ENCODE measurements at places on chromosomes 16 and 17.

- DNase-seq, result no peak
Measured at GRCh38 chr16:27720731-27721530, 171.0 kb downstream of the KATNIP start.

- DNase-seq, result no peak
Measured at GRCh38 chr17:10270258-10270657, 71.9 kb upstream of the GAS7 start.

DNA sequence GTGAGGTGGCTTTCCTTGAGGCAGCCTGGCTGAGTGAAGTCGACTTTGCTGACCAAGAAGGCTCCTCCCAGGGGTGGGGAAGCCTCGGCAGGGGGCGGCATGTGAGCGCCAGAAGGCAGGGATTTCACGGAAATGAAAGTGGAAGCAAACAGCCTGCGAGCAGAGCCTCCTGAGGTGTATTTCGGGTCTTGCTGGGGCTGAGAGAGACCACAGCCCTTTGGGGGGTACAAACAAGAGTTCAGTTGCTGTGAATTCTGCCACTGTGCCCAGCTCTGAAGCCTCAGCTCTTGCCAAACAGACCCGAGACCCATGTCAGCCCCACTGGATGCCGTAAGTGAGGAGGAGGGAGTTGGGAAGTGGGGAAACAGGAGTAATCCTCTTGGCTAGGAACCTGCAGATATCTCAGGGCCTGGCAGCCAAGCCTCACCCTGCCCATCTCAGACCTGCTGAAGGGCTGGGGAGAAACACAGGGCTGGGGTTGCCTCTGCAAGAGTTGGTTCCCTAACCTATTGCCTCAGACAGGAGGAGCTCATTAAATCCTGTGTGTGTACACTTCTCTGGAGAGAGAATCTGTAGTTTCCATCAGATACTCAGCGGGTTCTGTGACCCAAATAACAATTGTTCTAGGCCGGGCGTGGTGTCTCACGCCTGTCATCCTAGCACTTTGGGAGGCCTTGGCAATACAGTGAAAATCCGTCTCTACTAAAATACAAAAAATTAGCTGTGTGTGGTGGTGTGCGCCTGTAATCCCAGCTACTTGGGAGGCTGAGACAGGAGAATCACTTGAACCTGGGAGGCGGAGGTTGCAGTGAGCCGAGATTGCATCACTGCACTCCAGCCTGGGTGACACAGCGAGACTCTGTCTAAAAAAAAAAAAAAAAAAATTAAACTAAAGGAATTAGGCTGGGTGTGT lies at the start of gene IFI35:
IFI35 (plus strand) TSS at position 146 of the 913 bp plus-strand sequence; CDS start at position 310, 164 bp downstream.
- DNase-seq, result no peak

- no peak for DNase-seq
Measured at GRCh38 chr17:41325126-41325525, 9.6 kb upstream of the KRTAP17-1 start.

GRCh38 chr17:78227455-78227916 lies 3.9 kb upstream of the TMEM235 start:
- no peak for DNase-seq

DNA sequence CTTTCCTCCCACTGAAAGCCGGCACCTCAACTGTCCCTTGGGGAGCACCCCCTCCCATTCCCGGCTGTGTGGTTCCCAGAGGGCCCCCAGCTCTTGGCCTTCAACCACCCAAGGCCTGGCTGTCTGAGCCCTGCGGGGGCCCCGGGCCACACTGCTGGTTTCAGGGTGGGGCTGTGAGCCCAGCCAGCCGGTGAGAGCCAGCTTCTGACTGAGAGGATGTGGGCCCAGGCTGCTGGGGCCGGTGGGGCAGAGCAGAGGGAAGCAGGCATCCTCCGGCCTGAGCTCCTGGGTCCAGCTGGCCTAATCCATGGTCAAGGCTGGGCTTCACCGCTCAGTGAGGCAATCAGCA lies 875 bp upstream of the LGALS3BP start:
- DNase-seq, result no peak

GRCh38 chr17:29549177-29549923 lies 17.5 kb downstream of the ABHD15 start:
- DNase-seq, result no peak

- DNase-seq, result peak; percentile 52
Measured at GRCh38 chr17:7922845-7923628, 6.6 kb downstream of the KCNAB3 start.

DNA sequence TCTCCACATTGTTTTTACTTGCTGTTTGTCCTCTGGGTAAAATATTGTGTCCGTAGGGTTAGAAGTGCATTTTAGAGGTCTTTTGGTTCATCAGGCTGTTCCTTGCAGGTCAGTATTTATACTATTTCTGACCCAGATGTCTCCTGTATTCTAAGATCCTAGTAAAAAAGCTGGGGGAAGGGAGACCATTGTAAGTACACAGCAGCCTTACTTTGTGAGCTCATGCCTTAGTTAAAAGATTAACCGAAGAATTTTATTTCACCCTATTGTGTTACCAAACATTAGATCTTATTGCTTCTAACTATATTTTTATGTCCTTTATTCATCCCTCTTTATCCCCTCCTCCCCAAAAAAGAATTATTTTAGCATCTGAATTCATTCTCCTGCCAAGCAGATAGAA lies 444.1 kb upstream of the RBFOX1 start:
- no peak for DNase-seq

- DNase-seq, result no peak
Measured at GRCh38 chr16:49275050-49275730, 6.4 kb downstream of the CBLN1 start.

GRCh38 chr16:78647491-78647890 lies 548.0 kb downstream of the WWOX start:
- no peak for DNase-seq

DNA sequence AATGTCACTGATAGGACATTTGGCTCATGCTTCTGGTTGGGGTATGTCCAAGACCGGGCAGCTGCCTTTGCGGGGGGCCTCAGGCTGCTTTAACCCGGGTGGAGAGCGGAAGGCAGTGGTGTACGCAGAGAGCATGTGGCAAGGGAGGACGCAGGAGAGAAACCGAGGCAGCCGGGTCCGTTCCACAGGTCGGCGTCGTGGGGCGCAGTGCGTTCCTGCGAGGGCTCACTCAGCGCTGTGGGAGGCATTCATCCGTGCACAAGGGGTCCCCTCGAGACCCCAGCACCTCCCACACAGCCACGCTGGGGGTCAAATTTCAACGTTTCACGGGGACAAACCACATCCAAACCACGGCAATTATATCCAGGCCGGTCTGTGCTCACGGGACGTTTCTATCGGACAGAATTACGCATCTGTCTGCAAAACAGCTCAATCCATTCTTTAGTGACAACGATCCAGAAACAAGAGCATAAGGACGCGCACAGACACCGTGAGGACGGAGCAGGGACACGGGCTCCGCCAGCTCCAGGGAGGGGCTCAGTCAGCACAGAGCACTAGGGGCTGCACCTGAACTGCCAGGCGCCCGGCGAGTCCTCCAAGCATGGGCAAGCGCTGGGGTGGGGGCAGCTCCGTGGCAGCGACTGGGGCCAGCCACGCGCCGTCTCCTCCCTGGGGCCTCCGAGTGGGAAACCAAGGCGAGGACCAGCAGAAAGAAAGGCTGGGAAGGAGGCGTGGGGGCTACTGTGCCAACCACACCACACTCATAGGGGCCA lies 108.4 kb upstream of the METRNL start:
- no peak for DNase-seq

- peak; percentile 21 for DNase-seq
Measured at GRCh38 chr17:879546-880442, 97.6 kb downstream of the MRM3 start.

GRCh38 chr17:57856792-57857620 lies 7.2 kb upstream of the MRPS23 start:
- no peak for DNase-seq

DNA sequence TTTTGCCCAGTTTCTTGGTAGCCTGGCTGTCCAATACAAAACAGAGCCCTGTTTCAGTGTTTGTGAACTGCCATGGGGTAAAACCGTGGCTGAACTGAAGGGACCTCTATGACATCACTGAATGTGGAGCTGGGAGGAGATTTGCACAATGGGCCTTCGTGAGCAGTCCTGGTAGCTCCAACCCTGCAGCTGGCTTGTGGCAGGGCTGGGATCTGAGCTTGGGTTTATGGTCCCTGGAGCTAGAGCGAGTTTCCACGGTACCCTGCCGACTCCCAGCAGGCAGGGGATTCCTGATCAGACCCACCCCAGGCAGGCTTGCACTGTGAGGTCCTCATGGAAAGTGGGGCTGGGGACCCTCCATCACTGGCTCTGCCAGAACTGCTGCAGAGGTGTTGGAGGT lies 247.0 kb downstream of the GSG1L start:
- no peak for DNase-seq

- no peak for DNase-seq
Measured at GRCh38 chr17:34733333-34733732, 154.0 kb downstream of the TMEM132E start.

DNA sequence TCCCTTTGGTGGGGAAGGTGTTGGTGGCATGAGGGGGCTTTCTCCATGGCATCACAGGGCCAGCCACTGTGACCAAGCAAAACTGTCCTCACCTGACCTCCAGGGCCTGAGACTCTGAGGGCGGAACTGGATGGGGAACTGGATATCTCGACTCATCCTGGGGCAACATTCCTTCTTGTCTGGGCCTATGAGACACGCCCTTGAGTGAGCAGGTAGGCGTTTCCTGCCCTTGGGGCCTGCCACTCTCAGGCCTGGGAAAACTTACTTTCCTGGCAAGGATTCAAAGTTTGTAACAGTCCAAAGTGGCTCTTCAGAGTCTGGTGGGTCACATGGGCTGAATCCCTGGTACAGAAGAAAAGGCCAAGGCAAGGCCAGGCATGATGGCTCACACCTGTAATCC lies 9.6 kb downstream of the MT1X start:
- DNase-seq, result no peak

DNA sequence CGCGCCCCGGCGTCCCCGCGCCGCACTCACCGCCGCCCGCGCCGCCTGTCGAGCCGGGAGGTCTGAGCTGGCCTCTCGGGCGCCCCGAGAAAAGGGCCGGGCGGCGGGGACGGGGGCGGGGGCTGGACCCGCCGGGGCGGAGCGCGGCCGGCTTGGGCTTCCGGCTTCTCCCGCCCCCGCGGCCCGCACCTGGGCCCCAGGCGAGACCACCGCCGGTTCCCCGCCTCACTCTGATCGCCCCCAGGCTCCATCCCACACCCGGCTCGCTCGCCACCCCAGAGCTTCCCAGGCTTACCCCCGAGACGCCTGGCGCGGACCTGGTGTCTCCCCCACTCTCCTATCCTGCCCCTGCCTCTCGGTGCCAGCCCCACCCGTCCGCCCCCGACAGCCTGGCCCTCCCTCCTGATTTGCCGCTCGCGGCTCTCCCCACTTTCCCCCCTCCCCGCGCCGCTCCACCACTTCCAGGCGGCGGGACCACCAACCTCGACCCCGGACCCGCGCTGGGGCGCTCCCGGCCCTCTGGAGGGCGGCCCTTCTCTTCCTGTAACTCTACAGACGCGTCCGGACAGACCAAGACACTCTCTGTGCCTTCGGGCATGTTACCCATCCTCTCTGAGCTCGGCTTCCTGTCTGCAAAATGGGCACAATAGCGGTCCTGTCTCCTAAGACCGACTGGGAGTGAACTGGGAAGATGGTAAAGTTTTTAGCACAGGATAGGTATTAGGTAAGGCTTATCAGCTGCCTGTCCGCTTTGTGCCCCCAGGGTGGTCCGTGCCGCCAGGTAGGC lies at the start of gene LITAF:
LITAF (minus strand) TSS at position 64 of the 787 bp plus-strand sequence. CDS start 30,189 bp downstream, outside the sequence.
- no peak for DNase-seq

GRCh38 chr17:75485688-75486087 lies 29.3 kb downstream of the TMEM94 start:
- DNase-seq, result no peak

GRCh38 chr17:82898976-82899514 lies 59.2 kb upstream of the ZNF750 start:
- DNase-seq, result no peak

GRCh38 chr16:15808071-15808470 lies 48.8 kb downstream of the MYH11 start:
- no peak for DNase-seq

- no peak for DNase-seq
Measured at GRCh38 chr16:75315539-75316306, 64.3 kb upstream of the BCAR1 start.

DNA sequence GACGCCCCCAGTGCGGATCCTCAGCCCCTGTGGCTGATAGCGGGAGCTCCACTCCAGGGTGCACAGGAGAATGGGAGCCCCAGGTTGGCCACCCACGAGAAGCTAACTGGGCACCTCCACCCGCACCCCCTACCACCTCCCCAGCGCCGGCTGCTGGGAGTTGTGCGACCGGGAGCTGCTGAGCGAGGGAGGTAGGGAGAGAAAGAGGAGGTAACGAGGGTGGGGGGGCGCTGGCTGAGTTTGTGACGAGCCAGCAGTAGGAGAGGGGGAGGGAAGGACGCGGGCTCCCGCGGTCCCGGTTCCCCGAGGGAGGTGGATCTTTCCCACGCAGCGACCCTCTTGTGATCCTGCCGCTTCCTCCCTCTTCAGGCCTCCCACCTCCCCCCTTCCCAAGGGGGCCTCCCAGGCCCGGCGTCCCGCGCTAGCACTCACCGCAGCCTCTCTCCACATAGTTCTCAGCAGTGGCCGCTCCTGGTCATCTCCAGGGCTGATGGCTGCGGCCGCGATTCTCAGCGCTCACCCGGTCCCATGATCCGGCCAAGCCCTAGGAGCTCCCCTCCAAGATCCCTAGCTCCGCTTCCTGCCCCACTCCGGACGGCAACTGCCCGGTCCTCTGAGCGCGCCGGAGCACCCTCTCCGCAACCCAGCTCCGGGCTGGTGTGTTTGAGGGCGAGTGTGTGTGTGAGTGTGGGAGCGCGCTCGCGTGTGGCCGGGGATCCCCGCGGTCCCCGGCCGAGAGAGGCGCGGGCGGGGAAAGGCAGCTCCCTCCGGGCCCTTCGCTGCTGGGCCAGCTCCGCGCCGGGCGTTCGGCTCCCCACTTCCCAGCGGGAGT lies at the start of gene GRIN2A:
GRIN2A (minus strand) TSS at position 207 of the 832 bp plus-strand sequence. CDS start 2,017 bp downstream, outside the sequence.
- DNase-seq, result no peak

DNA sequence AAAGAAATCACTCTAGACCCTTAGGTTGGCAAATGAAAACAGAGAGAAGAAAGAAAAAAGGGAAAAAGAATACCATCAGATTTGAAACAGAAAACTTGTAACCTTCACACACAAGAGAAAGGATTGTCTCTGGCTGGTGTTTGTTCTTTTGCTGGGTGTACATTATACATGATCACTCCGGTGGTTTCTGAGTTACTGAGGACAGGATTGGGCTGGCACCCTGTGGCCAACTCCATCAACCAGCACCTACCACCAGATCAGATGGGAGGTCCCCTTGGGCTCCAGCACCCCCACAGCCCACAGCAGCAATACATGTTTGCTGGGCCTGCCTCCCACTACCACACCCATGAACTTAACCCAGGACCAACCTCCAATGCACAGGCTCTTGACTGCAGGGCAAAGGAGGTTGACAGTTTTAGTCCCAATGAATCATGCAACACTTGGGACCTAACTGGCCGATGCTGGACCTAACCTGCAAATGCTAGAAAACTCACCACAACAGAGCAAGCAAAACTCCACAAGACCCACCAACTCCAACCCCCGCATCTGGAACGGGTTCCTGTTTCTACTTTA lies 308.3 kb downstream of the SOX9 start:
- no peak for DNase-seq

- DNase-seq, result no peak
Measured at GRCh38 chr16:48287239-48287638, 39.9 kb upstream of the ABCC11 start.

GRCh38 chr16:67781565-67781921 lies 24.8 kb downstream of the RANBP10 start:
- DNase-seq, result no peak

- DNase-seq, result no peak
Measured at GRCh38 chr17:8832711-8833352, 33.7 kb upstream of the MFSD6L start.

Measured in thoracic aorta (tissue), 2 donors.